ENCODE measurements at places on chromosomes 16 and 17.
A peak's percentile ranks its signal among the peaks of the same experiment; 100 is the strongest.

- DNase-seq, result no peak
Measured at GRCh38 chr17:13212860-13213259, 195.0 kb upstream of the ELAC2 start.

GRCh38 chr16:89187770-89188392 is 12.5 kb downstream of the SLC22A31 start:
- DNase-seq, result no peak

- DNase-seq, result no peak
Measured at GRCh38 chr17:81682565-81683207, 911 bp downstream of the ARL16 start.

GRCh38 chr16:88723507-88723887 is 17.2 kb downstream of the CTU2 start:
- DNase-seq, result no peak

- no peak for DNase-seq
Measured at GRCh38 chr17:33220036-33220435, 73.1 kb downstream of the ASIC2 start.

GRCh38 chr17:8103549-8103948 is 14.8 kb downstream of the ALOXE3 start:
- no peak for DNase-seq

GRCh38 chr17:82088838-82089722 is 9.0 kb downstream of the FASN start:
- DNase-seq, result no peak

DNA sequence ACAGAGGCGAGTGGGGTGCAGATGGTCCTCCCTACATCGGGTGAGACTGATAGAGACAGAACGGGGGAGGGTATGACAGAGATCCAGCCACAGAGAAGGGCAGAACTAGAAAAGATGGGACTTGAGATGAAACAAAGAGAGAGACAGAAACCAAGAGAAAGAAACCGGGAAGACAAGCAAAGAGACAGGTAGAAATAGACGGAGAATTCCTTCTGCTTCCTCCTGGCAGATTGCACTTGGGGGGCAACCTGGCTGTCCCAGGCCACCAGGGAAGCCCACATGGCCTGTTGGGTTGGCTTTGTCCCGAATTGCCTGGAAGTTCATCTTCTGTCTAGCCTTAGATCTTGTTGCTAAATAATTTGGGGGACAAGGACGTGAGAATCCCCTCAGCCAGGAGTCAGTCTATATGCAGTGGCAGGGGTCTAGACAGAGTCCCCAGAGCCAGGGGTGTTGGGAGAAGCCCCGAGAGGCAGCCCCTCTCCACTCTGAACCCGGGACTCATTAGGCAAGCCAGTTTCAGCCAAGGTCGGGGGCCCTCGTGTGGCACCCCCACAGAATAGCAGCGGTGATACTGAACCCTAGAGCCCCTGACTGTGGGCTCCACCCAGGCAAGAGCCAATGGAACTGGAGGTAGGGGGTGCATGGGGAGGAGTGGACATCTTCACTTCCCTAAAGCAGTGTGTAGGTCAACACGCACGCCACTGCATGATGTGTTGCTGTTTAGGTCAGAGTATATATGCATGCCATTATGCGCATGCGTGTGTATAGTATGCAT is 627 bp upstream of the TSPOAP1 start:
- DNase-seq, result no peak

- DNase-seq, result peak; percentile 82
Measured at GRCh38 chr17:80826955-80827645, 164.5 kb upstream of the CHMP6 start.
